ENCODE measurements at places on chromosomes 11 and 22.

DNA sequence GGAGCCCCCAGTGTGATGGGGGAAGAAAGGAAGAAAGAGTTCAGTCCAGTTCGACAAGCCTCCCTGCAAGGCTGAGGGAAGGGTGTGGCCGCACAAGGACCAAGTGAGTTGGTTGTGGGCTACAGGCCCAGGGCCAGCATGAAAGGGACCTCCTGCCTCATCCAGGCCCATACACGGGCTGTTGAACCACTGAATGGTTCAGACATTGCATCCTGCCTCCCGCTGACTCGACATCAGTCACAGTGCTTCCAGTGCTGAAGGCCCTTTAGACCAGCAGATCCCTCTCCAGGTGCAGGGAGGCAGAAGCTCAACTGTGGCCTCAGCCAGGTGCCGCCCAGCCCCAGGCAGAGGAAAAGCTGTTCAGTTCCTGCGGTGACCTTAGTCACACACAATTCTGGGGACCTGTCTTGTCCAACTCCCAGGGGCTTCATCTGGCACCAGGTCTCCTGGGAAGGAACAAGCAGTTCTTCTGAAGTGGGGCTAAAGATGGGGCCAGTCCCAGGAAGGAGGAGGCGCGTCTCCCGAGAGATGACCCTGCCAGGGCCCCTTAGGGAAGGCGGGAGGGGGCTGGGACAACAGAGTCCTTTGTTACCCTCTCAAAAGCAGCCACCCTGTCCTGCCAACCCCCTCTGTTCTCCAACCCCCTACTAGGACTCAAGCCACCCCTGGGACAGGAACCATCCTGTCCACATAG is 6.6 kb downstream of the ARRB1 start:
- no peak for DNase-seq

DNA sequence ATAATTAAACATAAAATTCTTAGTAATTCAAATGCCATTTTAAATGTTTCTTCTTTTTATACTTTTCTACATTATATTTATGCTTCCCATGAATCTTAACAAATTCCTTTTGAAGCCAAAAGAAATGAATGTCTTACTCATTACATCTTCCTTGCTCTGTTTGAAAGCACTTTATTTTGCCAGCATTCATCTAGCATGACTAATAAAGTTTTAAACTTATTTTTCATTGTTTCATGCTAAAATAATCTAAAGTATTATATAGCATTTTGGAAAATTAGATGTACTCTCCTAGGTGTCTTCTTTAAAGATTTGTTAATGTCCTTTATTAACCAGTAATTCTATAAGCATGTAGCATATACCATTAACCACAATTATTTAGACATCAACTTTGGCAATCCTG is 9.7 kb upstream of the PIWIL4 start:
- no peak for DNase-seq

DNA sequence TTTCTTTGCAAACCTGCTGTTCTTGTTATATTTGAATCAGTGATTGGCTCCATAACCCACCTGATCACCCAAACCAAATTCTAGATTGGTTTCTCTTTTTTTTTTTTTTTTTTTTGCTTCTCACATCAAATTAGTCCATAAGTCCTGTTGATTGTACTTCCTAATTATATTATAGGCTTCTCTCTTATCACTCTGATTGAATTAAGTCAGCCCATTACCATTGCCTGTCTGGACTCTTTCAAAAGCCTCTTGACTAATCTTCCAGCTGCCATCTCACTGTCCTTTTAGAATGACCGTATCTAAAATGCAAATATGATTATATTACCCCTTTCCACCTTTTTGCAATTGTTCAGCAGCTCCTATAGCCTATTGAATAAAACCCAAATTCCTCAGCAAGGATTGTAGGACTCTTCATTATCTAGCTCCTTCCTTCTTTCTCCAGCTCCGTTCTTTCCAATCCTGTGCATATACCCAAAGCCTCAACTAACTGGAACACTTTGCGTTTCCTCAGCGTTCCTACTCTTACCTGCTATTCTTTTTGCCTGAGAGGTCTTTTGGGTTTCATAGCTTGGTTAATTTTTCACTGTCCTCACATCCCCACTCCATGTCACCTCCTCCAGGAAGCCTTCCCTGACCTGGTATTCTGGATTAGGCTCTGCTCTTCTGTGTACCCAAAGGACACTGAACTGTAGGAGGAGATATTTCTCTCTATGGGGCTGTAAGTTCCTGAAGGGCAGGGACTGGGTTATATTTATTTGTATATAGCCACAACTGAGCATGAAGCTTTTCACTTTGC is 423.3 kb downstream of the TMEM135 start:
- no peak for DNase-seq

DNA sequence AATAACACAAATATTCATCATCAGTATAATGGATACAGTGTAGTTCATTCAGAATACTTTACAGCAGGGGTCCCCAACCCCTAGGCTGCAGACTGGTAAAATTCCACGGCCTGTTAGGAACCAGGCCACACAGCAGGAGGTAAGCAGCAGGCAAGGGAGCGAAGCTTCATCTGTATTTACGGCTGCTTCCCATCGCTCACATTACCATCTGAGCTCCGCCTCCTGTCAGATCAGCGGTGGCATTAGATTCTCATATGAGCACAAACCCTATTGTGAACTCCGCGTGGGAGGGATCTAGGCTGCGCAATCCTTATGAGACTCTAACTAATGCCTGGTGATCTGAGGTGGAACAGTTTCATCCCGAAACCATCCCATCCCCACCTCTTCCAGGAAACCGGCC is 125.1 kb downstream of the SERGEF start:
- DNase-seq: no peak

- no peak for DNase-seq
These were observed 18.0 kb downstream of the MAPK1 start for GRCh38 chr22:21849489-21849888.
